Smooth muscle cell of the umbilical artery (primary cell): ENCODE measurements at places on chromosomes 6 and 20. TPM values are rescaled to one million over a fixed set of nuclear protein-coding genes. Genes with fewer than 3 reads are reported as not detected.

The PBOV1 gene
- not detected in 2 replicates for total RNA-seq

The BNIP5 gene
- not detected in 2 replicates for total RNA-seq

The CTCFL gene
- not detected in 2 replicates for total RNA-seq

The RFX6 gene
- total RNA-seq = not detected in 2 replicates

The PTCRA gene
- not detected in 2 replicates for total RNA-seq

The TREM2 gene
- 0.14 TPM in 1 of 2 replicates, not detected in the other for total RNA-seq

The B3GAT2 gene
- 0.05 TPM in 1 of 2 replicates, not detected in the other for total RNA-seq

The C6orf15 gene
- total RNA-seq = not detected in 2 replicates

The BEND6 gene
- total RNA-seq = 14.3 TPM in 2 replicates

The SLC17A4 gene
- total RNA-seq = not detected in 2 replicates

The SMOC2 gene
- total RNA-seq = not detected in 2 replicates

The SLC23A2 gene
- 13.7 and 17.6 TPM in 2 replicates for total RNA-seq

The MCHR2 gene
- not detected in 2 replicates for total RNA-seq

The PPP1R16B gene
- 0.05 and 0.30 TPM in 2 replicates for total RNA-seq

The ZBTB24 gene
- total RNA-seq = 10.2 and 11.6 TPM in 2 replicates

The CRIP3 gene
- not detected in 2 replicates for total RNA-seq

The KCNQ5 gene
- 5.0 and 15.4 TPM in 2 replicates for total RNA-seq

The PARD6B gene
- 0.37 and 0.59 TPM in 2 replicates for total RNA-seq

The MYLK2 gene
- 0.14 TPM in 1 of 2 replicates, not detected in the other for total RNA-seq

The DEFB132 gene
- not detected in 2 replicates for total RNA-seq

The CAGE1 gene
- under 0.01 TPM in 1 of 2 replicates, not detected in the other for total RNA-seq

The TSPO2 gene
- total RNA-seq = not detected in 2 replicates

The HFE gene
- 16.3 and 24.6 TPM in 2 replicates for total RNA-seq

The SYCP2L gene
- total RNA-seq = 0.05 and 0.59 TPM in 2 replicates

The C6orf141 gene
- total RNA-seq = 0.59 and 0.69 TPM in 2 replicates

The CRISP2 gene
- not detected in 2 replicates for total RNA-seq
